Astrocyte (in vitro differentiated cells and primary cell): ENCODE measurements at places on chromosomes 12 and 14.
A peak's percentile ranks its signal among the peaks of the same experiment; 100 is the strongest.

DNA sequence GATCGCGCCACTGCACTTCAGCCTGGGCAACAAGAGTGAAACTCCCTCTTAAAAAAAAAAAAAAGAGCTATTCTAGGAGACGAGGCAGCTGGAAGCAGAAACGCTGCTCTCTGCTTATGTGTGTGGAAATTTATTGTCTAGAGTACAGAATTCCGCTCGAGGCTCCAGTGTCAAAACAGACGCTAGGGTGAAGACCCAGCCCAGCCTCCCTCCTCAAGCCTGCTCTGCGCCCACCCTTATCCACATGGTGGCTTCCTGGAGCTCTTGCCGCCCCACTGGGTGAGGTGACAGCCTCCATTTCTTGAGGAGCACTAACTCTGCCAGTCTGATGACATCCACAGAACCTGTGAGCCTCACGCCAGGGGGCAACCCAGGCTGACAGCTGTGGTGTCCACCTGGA is 49.5 kb upstream of the DLK1 start:
- DNase-seq: no peak

DNA sequence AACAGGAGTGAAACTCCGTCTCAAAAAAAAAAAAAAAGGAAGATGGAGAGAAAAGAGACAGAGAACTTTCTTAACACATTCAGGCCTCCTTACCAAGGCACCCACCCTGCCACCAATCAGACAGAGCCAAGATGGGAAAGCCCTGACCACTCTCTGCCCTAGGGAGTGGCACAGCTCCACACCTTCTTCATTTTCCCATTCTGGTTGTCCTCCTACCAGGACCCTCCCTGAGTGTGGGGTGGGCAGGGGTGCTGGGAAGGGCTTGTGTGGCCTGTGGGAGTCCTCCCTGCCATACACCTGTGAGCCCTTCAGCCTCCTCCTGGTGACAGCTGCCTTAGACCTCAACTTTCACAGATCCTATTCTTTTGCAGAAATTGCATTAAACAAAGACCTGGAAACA is 513.6 kb downstream of the BCL11B start:
- no peak for DNase-seq

DNA sequence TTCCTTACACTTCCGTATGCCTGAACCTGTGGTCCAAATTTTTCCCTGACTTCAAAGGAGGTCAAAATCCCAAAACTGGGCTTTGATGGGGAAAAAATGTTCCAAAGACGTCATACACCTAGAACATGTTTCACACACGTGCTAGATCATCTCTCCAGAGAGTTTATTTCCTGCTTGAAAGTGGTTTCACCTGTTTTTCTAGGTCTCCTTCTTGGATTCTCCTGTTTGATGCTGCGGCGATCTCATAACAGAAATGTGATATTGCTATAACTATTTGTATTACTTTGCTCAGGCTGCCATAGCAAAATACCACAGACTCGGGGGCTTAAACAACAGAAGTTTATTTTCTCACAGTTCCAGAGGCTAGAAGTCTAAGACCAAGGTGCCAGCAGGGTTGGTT is 19.7 kb upstream of the TMCC3 start:
- DNase-seq: no peak

DNA sequence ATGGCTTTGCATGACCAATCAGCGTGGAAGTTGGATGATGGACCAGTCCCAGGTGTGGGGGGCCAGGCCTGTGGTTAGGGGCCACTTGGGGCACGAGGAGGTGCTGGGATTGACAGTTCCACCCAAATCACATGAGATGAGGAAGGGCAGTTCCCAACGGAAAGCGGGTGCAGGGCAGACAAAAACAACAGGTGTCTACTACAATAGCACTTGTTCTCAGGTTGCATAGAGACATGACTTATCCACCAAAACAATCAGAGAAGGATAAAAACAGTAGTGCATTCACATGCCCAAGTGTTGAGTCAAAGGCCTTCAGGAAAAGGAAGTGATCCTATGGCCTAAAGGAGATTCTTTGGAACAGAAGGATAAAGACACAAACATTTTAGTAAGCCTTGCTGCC is 14.6 kb upstream of the EIF2B2 start:
- DNase-seq: peak; percentile 44

- no peak for DNase-seq
Observed at GRCh38 chr14:70955543-70956480, 48.6 kb downstream of the PCNX1 start.

- no peak for DNase-seq
Observed at GRCh38 chr12:12488296-12488695, 74.4 kb downstream of the DUSP16 start.

GRCh38 chr12:98235301-98235700 is 280.1 kb upstream of the TMPO start:
- DNase-seq: no peak

GRCh38 chr12:23222801-23223200 is 597.8 kb downstream of the ETNK1 start:
- no peak for DNase-seq

DNA sequence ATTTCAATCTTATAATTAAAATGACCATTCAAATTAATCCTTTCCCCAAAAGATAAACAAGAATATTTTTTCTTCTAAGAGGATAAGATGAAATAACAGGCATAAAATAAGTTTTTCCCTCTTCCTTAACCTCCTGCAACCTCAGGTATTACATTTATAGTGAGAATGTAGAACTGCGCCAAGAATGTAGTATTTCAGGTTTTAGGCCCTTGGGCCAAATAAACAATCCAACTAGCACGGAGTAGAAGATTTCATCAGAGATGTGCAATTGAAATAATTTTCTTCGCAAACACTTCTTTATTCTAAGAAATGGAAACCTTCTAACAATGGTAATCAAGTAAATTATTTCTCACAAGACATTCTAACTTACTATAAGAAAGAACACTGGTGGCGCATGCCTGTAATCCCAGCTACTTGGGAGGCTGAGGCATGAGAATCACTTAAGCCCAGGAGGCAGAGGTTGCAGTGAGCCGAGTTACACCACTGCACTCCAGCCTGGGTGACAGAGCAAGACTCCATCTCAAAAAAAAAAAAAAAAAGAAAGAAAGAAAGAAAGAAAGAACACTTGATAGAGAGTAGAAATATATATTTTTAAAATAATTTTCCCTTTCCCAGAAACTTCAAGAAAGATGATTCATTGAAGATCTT is 100.8 kb downstream of the TAOK3 start:
- no peak for DNase-seq

- no peak for DNase-seq
Observed at GRCh38 chr12:67413577-67413976, 144.4 kb downstream of the CAND1 start.
